ENCODE measurements at places on chromosomes 12 and 14.

- no peak for DNase-seq
Measured at GRCh38 chr12:24127919-24128721, 178.7 kb upstream of the SOX5 start.

DNA sequence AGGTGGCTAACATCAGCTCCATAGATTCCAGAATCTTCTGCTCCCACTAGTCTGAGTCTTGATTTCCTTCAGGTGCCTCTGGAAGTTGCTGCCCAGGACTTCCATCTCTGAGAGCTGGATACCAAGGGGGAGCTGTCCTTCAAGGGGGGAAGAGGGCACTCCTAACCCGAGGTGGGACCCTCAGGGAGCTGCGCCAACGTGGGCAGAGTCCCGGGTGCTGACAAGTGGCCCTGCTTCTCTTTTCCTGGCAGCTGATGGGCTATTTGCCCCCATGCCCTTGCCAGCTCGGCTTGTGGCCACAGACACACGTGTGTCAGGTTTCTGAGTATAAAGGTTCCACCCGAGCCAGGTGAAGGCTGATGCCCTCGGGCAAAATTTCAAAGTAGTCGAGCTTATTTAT is 272.5 kb downstream of the TTC8 start:
- no peak for DNase-seq

GRCh38 chr12:109763201-109763841 is 49.7 kb downstream of the FAM222A start:
- DNase-seq, result peak; percentile 34

DNA sequence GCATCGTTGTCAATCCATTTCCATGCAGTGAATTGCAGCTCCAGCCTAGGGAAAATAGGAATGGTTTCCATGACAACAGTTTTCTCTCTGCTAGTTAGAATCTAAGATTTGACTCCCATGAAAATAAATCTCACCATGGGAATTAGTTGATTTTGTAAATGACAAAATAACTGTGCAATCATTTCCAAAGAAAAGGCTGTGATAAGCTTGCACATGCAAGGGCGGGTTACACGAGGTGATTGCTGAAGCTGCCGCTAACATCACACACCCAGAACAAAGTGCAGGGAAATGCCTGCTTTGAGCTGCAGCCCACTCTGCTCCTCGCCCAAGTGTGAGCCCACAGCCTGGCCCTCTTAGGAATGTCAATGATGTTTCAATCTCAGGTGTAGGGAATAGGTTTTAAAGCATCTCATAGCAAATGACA is 53.8 kb downstream of the TRIM9 start:
- DNase-seq, result no peak

DNA sequence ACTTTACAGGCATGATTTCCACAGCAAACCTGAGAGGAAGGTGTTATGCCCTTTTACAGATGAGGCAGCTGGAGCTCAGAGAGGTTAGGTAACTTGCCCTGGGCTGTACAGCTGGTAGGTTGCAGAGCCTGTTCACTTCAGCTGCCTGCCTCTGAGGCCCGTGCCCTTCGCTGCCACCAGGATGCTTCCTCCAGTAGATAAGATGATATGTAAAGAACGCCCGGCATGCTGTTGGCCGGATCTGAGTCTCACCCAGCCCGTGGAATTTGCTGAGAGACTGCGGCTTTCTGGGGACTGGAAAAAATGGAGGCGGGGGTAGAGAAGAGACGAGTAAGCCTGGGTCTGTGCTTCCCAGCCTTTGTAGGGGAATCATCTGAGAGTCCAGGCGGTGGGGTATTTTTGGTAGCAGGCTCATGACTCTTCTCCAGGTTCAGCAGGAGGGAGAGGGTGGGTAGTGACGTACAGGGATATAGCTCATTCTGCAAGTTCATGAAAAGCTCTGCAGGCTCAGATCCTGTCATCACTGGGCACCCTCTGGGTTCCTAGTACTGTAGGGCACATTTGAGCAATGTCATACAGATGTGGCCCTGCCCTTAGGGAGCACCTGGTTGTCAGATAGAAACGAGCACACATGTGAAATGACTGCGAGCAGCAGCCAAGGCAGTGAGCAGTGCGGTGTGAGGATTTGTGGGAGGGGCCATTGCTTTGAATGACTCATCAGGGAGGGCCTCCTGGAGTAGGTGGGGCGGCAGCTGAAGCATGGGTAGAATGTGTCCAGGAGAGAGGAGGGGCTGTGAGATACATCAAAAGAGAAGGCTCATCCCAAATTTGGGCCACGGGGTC is 159.4 kb downstream of the TSPAN9 start:
- DNase-seq, result no peak

- no peak for DNase-seq
Measured at GRCh38 chr14:105255021-105255507, 6.7 kb downstream of the BTBD6 start.

DNA sequence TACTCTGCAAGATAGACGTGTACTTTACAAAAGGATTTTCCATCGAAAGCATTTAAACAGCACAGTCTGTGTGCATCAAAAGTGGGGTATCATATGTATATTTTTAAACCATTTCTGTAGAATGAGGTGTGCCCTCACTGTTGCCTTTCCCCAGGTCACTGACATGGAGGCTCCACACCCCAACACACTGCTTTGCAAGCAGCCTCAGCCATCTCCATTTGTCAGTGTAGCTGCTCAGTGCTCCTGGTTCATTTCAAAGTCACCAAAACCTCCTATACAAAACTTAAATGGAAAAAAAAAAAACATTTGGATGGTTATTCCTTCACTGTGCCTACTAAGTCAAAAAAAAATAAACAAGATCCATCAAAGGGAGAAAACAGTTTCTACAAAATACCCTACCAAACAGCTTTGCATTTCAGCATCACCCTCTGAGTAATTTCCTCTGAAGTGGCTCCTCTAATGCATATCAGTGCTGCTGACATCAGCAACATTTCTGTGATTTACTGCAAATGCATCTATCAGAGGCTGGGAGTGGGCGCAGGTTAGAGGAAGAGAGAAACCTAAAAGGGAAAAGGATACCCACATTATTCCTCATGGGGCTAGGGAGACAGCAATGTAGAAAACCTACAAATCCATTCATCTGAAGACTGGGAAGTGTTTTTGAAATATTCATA is 46.0 kb downstream of the KCNK10 start:
- no peak for DNase-seq

DNA sequence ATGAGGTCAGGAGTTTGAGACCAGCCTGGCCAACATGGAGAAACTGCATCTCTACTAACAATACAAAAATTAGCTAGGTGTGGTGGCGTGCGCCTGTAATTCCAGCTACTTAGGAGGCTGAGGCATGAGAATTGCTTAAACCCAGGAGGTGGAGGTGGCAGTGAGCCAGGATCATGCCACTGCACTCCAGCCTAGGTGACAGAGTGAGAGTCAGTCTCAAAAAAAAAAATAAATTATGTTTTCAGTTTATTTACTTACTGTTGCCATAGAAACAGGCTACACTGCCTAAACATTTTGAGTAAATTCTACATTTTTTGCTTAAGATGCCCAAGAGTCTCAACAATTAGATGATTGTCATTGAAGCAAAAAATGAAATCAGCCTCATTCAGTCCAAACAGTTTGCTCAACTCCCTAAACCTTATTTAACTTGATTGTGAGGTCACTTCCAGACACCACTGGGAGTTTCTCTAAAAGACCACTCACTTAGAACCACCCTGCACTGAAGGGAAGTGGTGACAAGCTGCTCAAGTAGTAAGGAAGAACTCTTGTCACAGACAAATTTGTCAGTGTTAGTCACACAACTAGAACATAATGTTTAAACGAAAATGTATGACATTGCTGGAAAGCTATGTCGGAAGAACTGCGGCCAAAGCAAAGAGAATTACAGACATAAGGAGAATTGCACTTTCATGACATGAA is 9.8 kb upstream of the GNPNAT1 start:
- no peak for DNase-seq

DNA sequence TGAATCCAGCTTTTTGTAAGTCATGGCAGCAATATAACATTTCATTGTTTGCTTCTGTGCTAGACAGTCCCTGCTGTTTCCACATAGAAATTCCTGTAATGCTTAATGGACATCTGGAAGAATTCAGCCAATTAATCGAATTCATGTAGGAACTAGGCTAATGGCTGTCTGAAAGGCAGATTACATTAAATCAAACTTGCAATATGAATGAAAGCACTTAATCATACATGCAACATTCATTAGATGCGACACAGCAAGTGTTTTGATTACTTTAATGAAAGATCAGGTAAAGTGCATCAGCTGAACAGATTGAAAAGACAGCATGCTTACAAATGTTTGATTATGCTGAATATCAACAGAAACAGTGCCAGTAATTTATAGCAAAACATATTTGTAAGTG is 24.1 kb upstream of the INSM2 start:
- DNase-seq, result no peak

GRCh38 chr14:23364164-23365035 is 572 bp downstream of the EFS start:
- no peak for DNase-seq

DNA sequence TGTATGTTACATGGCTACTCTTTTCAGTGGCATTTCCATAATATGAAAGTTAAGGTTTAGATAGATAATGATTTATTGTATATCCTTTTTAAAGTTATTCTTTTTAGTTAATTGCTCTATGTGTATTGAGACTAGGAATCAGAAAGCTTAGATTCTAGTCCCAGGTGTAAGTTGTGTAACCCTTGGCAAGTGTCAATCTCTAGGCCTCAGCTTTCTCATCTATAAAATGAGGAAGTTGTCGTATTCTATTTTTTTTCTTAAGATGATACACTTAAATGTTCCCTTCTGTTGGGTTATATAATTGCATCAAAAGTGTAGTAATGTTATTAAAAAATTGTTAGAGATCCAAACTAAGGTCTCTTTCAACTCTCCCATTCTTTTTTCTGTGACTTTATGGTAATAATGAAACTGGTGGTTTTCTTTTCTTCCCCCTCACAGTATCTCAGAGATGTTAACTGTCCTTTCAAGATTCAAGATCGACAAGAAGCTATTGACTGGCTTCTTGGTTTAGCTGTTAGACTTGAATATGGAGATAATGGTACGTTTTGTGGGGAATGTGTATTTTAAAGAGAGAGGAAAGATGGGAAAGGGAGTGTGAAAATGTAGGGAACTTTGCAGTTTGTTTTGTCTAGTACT is 4.1 kb downstream of the RTRAF start:
- DNase-seq, result no peak

DNA sequence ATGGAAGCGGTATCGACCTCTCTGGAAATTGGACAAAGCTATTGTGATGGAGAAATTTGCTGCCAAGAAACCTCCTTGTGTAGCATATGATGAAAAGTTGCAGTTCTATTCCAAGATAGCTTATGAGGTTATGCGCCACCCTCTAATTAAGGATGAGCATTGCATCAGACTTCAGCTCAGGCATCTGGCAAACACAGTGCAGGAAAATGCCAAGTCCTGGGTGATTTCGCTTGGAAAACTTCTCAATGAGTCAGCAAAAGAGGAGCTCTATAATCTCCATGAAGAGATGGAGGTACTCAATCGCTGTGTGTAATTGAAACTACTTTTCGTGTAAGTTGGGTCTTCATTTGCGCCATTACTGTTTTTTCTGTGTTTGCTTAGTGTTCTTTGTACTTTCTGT is 51.2 kb downstream of the DNAH10 start:
- DNase-seq, result no peak

DNA sequence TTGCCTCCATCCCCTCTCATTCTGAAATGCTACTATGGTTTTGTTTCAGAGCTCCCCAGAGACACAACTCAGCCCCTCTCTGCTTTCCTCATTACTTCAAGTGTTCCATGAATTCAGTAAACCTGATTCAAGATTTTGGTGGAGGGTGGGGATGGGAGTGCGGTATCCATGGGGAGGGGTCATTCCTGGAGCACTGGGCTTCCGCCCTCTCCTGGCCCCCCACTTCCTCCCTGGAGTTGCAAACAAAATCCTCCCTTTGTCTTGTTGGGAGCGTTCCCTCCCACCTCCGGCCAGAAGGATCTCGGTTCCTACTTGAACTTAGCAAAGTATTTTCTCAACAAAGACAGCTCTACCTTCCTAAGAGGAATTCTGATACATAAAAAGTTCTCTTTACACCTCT is 71.8 kb upstream of the LTA4H start:
- no peak for DNase-seq

DNA sequence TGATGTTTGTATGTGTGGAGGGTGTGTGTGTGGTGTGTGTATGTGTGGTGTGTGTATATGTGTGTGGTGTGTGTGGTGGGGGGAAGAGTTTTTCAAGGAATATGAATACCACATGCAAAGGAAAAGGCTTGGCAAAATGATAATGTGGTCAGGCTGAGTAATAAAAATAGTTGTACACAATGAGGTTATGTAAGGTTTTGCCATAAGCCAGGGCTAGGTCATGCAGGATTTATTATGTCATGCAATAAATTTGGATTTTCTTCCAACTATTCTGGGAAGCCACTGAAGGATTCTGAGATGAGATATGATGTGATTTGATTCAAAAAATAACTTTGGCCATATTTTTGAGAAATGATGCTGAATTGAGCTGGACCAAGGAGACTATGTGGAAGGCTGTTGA is 1191.6 kb upstream of the SEL1L start:
- no peak for DNase-seq

DNA sequence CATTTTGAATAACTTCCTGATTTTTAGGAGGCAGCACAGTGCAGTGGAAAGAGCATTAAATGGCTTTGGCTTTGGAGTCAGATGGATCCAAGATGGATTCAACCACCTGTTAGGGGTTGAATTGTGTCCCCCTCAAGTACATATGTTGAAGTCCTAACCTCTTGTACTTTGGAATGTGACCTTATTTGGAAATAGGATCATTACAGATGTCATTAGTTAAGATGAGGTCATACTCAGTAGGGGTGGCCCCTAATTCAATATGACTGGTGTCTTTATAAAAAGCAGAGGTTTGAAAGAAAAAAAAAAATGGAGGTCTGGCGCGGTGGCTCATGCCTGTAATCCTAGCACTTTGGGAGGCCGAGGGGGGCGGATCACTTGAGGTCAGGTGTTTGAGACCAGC is 18.8 kb downstream of the ATP5MC2 start:
- no peak for DNase-seq

DNA sequence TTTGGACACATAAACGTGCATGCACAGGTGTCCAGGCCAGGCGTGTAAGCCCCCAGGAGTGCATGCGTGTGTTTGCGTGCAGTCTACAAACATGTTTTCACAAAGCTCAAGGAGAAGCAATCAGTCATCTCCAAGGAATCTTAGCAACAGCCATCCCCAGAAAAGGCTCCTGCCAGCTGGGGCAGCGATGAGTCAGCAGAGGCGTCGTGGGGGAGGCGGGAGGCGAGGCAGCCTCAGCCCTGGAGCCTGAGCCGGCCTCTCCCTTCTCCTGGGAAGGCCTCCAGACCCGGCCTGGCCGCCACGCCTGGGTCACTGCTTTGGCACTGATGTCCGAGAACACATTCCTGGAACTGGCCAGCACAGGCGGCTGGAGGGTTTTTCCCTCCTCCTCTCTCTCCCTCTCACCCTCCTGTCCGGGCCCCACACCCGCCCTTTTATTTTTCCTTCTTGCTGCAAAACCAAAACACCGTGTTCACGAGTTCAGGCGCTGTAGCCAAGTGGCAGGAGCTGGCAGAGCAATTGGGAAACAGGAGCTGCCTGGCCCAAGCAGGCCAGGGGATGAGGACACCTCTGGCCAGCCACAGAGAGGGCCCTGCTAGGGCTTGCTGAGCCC is 92.7 kb downstream of the LRRC74A start:
- no peak for DNase-seq

GRCh38 chr12:132194556-132194955 is 50.3 kb downstream of the NOC4L start:
- no peak for DNase-seq
